ENCODE measurements at places on chromosomes 7 and 10.

- DNase-seq, result no peak
Measured at GRCh38 chr10:103745341-103746247, 109.8 kb downstream of the SH3PXD2A start.

GRCh38 chr7:44148166-44148565 is 7.0 kb upstream of the MYL7 start:
- DNase-seq, result no peak

GRCh38 chr10:1141701-1142100 is 85.5 kb downstream of the WDR37 start:
- no peak for DNase-seq

DNA sequence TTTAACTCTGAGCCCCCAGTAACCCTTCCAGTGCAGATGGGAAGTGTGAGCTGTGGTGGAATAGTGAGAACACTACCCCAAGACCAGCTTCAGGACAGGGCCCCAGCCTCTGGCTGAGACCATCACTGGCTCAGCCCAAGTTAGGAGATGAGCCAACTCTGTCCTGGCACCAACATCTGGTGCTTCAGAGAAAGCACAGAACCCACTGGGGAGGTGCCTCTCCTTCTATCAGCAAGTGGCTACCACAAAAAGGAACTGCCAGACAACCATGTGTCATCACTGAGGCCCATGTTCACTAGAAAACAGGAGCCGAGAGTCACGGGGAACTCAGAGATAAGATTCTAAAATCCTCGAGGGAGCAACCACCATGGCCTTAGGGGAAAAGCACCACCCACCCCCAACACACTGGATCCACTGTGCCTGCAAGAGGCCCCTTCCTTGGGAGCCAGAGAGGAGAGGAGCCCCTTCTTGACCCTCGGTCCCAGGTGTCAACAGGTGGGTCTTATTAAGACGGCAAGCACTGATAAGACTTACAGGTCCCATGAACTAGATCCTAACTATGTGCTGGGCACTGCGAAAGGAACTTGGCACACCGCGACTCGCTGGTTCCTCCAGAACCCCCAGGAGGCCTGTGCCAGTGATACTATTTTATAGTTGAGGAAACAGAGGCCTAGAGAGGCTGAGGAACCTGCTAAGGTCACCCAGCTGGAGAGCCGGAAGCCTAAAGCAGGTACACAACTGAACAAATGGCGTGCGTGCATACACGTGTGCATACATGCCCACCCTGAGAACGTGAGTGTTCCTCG is 102.7 kb downstream of the FAM53B start:
- DNase-seq, result no peak

DNA sequence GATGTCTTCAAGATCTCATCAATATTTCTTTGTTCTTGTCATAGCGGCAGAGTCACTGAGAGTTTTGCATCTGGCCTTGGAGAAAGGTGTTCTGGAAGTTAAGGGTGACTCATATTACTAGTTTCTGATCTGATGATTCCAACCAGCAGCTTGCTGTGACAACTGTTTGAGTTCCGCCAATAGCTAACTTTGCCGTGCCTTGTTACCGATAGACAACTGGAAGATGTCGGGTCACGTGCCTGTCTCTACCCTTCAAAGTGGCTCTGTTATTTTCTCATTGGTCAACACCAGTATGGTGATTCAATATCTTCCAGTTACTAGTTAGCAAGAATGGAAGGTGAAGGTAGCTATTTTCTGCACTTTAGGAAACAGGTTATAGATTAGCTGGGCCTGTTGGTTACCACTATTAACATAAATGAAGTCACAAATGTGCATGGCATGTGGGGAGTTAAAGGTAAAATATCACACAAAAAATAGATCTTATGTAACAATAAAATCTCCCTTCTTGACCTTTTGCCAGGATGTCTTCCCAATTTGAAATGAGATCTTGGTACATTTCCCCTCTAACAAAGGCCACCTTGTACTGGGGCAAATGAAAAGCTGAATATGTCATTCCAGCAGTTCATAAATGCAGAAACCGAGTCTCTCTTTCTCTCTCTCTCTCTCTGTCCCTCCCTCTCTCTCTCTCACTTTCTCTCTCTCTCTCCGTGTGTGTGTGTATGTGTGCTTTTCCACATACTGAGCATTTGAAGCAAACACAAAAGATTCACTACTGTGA is 2.6 kb upstream of the MGAM2 start:
- no peak for DNase-seq

DNA sequence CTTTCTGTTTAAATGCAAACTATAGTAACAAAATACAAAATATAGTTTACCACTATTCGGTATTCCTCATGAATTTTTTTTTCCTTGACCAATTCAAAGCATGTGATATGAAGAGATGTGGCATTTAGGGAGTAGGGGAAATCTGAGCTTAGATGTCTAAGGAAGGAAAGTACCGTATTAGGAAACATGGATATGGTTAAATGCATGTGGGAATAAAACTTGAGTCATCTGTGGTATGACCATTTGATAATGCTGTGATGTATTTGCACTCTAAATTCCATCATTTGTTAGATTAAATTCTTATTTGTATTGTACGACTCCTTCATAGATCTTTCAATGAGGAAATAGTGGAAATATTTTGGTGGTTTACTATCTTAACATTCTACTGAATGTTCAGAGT is 19.7 kb downstream of the AHR start:
- DNase-seq, result no peak

DNA sequence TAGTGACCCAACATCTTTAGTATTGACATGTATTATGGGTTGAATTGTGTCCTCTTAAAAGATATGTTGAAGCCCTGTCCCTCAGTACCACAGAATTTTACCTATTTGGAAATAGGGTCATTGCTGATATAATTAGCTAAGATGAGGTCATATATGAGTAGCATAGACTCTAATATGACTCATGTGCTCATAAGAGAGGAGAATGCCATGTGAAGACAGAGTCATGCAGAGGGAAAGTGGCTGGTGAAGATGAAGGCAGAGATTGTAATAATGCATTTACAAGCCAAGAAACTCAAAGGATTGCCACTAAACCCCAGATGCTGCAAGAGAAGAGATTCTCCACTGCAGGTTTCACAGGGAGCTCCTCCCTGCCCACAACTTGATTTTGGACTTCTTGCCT is 496.4 kb downstream of the KIF20B start:
- DNase-seq, result peak; percentile 68

DNA sequence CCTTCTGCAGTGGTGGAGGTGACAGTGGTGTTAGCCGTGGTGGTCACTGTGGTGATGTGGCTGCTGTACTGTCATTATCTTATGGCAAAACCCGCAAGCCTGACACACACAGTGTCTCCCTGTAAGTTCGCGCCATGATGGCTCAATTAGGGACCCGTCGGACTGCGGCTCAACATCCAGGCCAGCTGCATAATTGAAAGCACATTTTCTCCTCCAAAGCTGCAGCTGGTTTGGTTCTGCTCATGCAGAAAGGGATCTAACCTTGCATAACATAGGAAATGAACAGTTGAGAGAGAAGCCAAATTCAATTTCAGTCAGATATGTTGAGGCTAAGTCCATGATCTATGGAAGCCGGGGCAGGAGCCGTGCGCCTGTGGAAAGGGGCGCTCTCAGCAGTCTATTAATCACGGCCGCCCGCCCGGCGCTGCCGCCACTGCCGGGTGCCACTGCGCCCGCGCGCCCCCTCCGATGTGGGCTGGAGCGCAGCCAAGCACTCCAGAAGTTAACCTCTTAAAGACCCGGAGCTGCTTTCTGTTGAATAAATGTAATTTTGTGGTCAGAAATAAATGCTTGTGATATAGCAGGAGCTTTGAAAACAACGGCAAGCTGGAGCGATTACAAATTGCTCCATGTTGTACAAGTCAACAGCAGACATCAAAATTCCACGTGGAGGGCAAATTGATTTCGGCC is 227.7 kb downstream of the CUX1 start:
- DNase-seq, result no peak

- no peak for DNase-seq
Measured at GRCh38 chr7:130733931-130734814, at the start of gene KLF14. Gene KLF14 (minus strand): TSS chr7:130734207. CDS start chr7:130734033, 174 bp downstream.

DNA sequence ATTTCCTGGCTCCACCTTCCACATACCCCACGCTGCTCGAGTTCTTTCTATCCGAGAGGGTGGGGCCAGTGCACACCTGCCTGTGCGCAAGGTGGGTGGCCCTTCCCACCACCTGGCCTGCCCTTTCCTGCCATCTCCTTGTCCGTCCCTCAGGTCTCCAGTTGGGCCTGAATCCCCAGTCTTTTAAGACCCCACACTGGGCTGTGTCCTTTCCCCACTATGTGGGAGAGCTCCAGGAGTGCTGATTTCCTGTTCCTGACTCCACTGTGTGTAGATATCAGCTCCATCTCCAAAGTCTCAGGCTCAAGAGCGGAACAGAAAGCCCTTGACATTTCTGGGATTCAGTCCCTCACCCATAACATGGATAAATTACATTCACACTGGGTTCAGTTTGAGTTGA is 20.1 kb downstream of the LHPP start:
- no peak for DNase-seq

GRCh38 chr7:46948716-46949115 is 633.2 kb downstream of the TNS3 start:
- no peak for DNase-seq

GRCh38 chr7:22346383-22347107 is 10.4 kb downstream of the RAPGEF5 start:
- no peak for DNase-seq

- peak; percentile 56 for DNase-seq
Measured at GRCh38 chr10:117663750-117664149, 121.2 kb downstream of the EMX2 start.

DNA sequence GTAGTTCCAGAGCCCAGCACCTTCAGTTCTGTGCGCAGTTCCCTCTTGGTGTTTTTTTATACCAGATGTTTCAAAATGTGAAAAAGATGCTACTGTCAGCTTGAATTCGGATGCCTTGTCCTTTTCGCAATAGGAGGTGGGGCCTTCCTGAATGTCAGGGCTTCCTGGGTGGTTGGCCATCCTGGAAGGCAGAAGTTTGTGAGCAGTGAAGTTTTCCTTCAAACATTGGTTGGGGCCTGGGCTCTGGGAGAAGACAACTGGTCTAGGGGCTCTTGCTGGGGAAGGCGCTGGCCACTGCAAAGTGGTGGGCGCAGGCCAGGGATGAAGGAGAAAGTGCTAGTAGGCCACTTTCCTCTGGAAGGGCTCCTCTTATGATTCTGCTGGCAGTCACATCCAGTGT is 56.8 kb upstream of the JAZF1 start:
- no peak for DNase-seq

- DNase-seq, result no peak
Measured at GRCh38 chr10:118497227-118497626, 98.2 kb downstream of the PRLHR start.

GRCh38 chr7:42400211-42400772 is 163.3 kb upstream of the GLI3 start:
- no peak for DNase-seq
